SK-N-MC (cell line): ENCODE measurements at places on chromosomes 6 and 20.

- DNase-seq = no peak
Measured at GRCh38 chr6:12160326-12160725, 129.8 kb upstream of the EDN1 start.

DNA sequence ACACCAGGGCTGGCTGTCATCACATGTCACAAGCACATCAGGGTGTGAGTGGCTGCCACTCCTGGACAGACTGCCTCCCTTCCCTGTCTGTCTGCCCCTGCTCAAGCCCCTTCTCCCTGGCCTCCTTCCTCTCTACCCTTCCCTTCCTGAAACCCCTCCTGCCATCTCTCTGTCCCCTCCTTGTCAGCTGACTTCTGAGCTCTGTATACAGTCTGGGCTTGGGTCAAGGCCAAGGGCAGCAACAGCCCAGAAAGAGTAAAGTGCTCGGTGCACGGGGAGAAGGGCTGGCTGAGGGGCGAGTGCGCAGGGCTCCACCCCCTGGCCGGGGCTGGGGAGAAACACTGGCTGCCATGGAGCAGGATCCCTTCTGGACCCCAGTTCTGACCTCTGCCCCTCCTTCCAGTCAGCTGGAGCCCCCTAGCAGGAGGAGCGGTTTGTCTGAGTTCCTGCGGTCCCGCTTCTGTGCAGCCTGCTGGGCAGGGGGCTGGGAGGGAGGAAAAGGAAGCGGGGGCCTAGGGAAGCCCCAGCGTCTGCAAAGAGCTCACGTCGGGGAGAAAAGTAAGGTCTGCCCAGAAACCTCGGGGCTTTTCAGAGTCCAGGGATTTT lies 2.0 kb downstream of the LKAAEAR1 start:
- DNase-seq = no peak

GRCh38 chr6:43776115-43776798 lies 6.2 kb downstream of the VEGFA start:
- DNase-seq = no peak

DNA sequence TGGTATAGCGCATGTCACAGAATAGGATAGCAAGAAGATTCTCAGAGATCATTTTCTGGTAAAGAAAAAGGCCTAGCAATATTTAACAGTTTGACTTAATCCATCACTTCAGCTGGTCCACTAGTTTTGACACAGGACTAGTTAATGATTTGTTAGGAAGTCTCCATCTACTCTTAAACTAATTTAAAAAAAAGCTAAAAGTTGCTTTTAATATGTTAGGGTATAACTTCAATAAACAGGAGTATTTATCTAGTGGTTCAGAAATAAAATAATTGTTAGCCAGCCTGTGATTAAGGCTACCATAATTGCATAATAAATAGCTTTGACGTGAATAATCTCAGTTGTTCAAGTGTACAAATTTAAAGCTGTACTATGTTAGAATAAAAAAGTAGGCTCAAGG lies 195.6 kb downstream of the FUT9 start:
- DNase-seq = no peak

DNA sequence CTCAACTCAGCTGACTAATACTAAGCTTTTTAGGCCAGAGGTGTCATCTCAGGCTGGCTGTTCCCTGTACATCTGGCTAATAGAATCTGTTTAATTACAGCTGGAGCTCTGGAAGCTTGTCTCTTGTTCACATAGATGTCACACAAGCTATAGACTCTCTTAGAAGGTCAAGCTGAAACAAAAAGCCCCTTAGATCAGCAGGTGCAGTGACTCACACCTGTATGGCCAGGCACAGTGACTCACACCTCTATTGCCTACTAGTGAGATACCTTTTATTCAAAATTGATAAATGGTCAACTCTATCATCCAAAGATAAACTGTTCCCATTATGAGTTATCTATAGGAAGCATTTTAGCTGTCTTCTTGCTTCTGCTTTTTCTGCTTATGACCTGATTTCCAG lies 29.9 kb upstream of the MTHFD1L start:
- DNase-seq = no peak

DNA sequence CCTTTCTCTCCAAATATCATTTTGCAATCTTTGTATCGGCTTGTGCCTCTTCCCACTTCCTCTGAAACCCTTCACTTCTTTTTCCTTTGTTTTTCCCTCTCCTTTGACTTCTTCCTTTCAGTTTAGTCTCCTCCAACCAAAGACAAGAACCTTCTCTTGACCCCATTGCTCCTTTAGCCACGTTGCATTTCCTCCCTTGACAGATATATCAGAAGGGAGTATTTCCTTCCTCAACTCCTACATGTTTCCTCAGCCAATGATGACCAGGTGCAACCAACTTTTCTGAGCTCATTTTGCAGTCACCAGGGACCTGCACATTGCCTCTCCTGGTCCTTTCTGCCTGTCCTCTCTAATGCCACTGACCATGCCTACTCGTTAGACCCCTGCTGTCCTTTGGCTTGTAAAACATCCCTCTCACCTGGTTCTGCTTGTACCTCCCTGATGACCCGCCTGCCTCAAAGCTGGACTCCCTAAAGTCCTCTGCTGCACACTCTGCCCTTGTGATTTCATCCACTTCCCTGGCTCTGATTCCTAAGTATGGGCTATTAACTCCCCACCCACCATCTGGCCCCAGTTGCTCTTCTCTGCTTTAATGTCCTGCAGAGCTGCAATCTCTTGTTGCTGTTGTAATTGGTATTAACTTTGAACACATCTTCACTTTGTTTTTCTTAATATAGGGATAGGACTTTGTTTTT lies 27.4 kb downstream of the SLC22A16 start:
- no peak for DNase-seq

DNA sequence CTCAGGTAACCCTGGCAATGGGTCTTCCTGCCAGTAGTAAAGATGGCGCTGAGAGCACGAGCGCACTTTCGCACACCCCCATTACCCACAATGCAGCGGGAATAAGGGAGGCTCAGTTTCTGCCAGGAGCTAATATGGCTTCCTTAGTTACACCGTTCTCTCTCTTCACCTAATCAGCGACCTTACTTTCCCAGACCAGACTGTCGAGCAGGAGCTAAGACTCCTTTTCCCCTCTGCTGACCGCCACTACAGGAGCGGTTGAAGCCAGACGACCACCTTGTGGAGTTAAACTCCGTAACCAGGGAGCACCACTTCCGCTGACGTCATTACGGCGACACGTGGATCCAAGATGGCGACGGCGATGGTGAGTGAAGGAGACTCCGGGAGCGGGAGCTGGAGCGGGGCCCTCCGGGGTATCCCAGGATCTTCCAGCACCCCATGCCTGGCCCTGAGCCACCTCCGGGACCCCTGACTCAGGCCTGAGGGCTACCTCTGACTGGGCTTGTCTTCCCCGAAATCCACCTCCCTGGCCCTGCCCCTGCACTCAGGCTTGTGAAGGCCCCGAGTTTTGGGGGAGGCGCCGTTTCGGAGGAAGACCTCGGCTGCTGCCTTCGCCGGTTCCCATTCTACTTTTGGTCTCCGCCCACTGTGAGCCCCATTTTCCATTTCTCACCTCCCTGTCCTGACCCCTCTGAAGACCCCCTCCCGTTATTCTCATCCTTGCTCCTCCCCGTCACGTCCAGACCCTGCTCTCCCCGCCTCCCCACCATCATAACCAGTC lies at the start of gene TM9SF4:
Gene TM9SF4 (plus strand): TSS at position 323 of the 781 bp plus-strand sequence. CDS start 27 bp downstream, at position 350.
- DNase-seq = peak; percentile 97

GRCh38 chr20:31604567-31605030 lies 490 bp upstream of the ID1 start:
- DNase-seq = no peak

DNA sequence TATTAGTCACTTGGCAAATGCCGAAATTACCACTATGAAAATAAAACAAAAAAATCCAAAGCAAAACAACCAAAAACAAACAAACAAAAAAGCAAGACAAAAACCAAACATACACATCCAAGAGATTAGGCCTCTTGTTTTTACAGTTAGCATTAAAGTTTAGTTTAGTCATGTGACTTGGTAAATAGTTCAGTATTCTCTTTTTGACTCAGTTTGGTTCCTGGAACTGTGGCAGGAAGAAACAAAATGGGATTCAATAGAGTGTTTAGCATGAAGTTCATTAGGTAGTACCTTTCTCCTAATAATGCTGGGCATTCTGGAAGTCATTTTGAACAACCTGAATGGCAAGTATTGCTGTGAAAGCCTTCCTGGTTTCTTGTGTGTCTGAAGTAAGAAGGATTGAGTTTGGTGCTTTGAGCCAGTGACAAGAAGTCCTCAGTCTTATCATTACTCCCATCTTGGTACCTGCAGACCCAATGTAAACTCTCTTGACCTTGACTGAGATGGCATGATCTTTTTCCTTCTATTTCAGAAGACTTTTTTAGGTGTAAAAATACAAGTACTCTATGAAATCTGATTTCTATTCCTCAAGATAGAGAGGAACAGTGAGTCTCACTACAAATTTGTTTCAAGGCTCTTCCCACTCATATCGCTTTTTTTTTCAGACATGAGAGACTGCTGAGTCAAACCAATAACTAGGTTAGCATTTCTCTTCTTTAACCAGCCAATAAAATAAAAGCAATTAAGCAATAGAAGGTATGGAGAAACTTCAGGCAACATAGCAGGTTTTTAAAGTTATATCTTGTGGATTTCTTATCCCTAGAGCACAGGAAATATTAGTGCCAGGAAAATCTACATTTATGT lies 223.6 kb upstream of the PREP start:
- DNase-seq = no peak

- no peak for DNase-seq
Measured at GRCh38 chr6:41332241-41332640, 3.2 kb upstream of the NCR2 start.

DNA sequence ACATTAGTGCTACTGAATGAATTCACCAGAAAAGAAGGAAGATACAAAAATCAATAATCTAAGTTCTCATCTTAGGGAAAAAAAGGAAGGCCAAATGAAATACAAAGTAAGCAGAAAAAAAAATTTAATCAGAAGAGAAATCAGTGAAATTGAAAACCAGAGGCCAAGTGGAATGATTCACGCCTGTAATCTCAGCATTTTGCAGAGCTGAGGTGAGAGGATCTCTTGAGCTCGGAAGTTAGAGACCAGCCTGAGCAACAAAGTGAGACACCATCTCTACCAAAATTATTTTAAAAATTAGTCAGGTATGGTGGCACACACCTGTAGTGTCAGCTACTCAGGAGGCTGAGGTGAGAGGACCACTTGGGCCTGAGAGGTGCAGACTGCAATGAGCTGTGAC lies 21.2 kb upstream of the ASF1A start:
- DNase-seq = no peak

DNA sequence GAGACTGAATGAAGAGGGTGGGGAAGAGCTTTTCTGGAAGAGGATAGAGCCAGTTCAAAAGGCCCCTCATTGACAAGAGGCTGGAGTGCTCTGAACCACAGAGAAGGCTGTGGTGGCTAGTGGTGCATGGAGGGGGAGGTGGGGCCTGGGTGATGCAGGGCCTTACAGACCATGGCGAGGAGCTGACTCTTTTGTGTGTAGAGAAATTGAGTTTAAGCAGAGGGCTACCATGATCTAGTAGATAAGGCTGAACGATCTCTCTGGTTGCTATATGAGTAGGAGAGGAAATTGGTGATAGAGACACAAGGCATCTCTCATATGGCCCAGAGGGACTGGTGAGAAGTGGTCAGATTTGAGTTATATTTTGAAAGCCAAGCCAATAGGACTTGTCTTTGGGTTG lies 137.6 kb downstream of the UST start:
- DNase-seq = no peak
